ENCODE measurements at places on chromosomes 7 and 10. TPM values are rescaled to one million over a fixed set of nuclear protein-coding genes. Genes with fewer than 3 reads are reported as not detected.

DNA sequence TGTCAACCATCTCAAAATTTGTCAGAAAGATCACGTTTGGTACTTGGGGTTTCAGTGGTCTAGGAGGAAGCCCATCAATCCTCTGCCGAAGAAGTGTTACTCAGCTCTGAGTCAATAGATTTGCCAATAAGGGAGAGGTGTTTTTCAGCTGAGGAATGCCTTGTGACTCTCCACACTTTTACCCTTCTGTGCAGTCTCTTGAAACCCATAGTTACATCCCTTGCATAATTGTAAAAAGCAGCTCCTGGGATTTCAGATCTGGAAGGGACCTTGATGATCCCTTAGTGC is 47.5 kb downstream of the INSYN2A start:
- no peak for DNase-seq

DNA sequence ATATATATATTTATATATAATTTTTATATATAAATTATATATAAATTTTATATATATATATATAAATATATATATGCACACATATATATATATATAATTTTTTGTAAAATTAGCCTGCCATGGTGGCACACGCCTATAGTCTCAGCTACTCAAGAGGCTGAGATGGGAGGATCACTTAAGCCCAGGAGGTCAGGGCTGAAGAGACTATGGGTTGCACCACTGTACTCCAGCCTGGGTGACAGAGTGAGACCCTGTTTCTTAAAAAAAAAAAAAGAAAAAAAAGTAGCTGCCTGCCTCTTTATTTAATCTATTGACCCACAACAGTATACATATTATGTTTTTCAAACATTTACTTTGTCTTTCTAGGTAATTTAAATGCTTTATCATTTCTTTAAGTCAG is 19.2 kb downstream of the BCAP29 start:
- DNase-seq, result no peak

DNA sequence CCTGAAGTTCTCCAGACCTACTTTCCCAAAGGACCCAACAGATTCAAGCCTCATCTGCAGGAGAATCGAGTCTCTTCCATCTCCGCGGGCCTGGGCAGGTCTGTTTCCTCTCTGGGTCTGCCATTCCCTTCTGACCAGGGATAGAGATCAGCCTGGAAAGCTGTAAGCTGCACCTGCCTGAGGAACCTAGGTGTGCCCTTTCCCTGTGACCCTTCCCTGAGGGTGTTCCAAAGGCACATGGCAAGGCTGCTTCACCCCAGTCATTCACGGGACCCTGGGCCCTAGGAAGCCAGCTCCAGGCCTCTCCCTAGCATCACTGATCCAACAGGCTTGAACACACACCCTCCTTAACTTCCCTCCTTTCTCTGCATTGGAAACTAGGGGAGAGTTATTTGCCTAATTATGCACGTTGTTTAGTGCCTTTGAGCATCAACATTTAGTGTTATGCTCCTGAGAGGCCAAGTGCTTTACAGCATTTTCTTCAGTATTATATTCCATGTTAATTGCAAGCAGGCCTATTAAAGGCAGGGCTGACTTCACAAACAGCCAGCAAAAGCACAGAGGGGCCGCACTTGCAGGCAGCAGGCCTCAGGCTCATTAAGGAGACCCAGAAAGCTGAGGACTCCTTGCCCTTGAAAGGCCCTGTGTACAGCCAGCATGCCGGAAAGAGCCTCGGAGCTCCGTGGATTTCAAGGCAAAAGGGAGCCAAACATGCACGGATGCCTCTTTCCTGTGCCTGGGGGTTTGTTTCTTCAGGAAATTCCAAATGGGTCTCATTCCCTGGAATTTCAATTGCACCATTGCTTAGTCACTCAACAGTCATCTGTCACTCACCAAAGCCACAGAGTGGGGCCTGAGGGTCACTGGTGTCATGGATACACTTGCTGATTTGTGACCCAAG is 91.0 kb upstream of the FAM20C start:
- DNase-seq, result no peak

GRCh38 chr7:89200758-89201157 is 405.2 kb upstream of the TEX47 start:
- no peak for DNase-seq

DNA sequence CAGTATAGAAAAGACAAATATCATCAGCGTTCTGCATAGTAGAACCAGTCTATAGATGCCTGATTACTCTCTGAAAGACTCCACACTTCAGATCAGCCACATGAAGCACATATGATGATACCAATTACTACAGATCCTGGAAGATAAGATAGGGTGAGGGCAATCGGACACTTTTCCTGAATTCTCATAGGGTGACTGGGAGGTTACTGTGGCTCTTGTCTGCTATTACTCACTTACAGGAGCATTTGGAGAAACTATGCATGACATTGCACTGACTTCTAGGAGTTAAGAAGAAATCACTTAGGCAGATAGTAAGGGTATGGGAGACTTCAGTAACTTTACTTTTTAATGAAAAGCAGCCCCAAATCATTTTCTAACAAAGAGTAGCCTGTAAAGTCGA is 1140.9 kb downstream of the XPNPEP1 start:
- no peak for DNase-seq

GRCh38 chr7:25989140-25989705 is 162.8 kb upstream of the NFE2L3 start:
- DNase-seq, result no peak

DNA sequence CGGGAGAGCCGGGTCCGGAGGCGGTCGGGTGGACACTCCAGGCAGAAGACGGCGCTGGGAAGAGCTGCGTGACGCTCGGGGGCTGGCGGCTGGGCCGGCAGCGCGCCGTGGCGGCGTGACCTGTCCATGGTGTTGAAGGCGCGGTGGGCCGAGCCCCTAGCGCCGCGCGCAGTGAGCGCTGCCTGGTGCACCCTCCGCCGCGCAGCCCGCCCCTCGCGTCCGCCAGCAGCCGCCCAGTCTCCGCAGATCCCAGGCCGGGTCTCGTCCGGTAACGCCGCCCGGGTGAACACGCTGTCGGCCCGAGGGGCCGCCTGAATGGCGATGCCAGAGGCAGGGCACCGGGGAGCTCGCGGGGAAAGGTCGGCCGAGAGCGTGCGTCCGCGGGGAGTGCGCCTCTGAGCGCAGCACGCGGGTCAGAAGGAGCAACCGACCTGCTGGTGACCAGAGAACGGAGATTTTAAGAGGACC is 657 bp upstream of the TMEM178B start:
- DNase-seq, result peak; percentile 26

GNGT1 gene
- total RNA-seq, result not detected

OPN4 gene
- not detected for total RNA-seq

DNA sequence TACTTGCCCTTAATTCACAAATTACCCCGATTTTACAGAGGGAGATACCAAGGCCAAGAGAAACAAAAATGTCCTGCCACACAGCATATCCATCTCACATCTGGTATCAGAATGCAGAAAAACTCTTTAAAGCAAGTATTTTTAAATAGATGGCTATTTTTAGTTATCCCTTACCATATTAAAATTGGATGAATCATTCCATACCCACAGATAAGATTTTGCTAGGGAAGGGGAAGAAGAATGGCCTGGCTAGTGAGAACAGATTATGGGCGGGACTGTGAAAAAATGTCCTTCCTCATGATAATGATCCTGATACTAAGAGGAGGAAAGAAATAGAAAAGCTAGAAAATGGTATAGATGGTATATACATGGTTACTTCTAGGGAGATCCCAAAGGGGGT is 80.6 kb upstream of the GATAD1 start:
- no peak for DNase-seq

DNA sequence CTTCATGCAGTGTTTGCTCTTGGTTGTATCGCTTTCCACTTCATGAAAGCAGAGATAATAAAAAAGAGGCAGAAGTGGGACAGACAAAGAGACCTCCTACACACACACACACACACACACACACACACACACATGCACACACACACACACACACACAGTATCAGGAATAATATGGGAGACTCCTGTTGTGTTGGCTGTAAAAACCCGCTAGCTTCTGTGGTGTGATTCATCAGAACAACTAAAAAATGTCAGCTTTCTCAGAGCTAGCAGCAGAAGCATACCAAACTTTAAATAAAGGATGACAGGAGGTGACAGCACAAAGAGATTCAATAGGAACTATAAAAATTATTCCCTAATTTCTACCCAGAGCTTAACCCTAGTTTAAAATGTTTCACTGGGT is 148.2 kb upstream of the LRRTM3 start:
- no peak for DNase-seq

DNA sequence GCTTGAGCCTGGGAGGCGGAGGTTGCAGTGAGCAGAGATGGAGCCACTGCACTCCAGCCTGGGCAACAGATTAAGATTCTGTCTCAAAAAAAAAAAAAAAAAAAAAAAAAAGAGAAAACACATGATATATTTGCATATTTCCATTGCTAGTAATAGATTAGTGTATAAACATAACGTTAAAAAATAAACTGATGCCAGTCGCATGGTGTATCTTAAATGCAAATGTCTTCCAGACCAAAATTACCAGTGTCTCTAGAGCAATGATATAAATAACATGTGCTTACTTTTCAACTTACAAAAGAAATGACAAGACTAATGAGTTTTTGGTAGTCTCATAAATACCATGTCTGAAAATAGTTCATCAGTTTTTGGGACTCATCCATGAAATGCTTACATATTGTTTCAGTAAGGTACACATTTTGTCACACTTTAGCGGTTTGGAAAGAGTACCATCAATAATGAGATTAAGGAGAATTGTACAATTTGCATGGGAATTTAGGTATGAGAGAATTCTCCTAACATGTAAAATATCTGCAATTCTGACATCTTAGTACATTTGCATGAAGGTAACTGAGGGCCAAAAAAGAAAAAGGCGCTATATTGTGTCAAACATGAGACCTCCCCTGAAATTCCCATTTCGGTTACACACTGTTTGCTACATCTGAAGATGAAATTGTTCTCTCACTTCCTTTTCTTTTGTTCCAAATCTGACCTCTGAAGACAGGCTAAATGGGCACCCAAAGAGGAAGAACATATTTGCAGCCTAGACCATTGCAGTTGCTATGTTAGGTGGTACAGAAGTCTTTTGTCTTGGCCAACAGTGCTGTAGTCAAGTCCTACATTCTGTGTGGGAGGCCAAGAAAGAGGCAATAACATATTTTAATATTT is 51.5 kb upstream of the PIP4K2A start:
- no peak for DNase-seq

DNA sequence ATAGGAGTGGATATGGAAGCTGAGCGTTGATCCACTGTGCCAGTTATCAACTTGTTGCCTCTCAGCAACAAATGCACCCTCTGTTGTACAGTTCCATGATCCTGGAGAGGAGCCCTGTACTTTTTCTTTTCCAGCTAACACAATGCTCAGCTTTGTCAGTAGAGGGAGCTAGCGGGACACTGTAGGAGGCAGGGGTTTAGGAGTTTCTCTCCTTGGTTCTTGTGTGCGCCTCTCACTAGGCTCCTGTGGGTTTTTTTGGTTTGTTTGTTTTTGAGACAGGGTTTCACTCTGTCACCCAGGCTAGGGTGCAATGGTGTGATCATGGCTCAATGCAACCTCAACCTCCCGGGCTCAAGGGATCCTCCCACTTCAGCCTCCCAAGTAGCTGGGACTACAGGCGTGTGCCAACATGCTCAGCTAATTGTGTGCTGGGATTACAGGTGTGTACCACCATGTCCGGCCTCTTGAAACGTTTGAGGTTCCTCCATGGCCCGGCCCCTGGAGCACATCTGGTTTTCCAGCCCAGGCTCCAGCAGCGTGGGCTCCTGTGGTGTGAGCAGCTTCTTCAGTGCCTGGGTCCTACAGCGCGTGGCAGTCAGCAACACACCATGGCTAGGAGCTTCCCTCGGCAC is 12.0 kb upstream of the MARVELD1 start:
- peak; percentile 61 for DNase-seq

TRPV5 gene
- total RNA-seq, result not detected

ANKRD61 gene
- not detected for total RNA-seq

GRCh38 chr10:120131183-120131582 is 238.7 kb downstream of the SEC23IP start:
- peak; percentile 13 for DNase-seq

CEP55 gene
- total RNA-seq, result 45.0 TPM

- DNase-seq, result no peak
Observed at GRCh38 chr7:124818807-124819206, 53.2 kb upstream of the GPR37 start.

DNA sequence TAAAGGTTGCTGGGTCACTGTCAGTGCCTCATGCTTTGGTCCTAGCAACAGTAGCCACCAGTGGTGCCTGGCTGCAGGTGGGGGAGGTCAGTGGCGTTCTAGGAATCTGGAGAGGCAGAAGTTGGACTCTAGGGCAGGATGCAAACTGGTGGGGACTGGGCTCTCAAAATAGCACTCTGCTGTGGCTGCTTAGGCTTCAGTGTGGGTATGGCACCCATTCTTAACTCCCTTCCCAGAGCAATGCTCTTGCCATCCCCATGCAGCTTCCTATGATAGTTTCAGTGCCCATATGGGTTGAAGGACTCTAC is 330.8 kb downstream of the PCDH15 start:
- no peak for DNase-seq

- DNase-seq, result no peak
Observed at GRCh38 chr10:129884398-129885078, 79.5 kb downstream of the EBF3 start.

DNA sequence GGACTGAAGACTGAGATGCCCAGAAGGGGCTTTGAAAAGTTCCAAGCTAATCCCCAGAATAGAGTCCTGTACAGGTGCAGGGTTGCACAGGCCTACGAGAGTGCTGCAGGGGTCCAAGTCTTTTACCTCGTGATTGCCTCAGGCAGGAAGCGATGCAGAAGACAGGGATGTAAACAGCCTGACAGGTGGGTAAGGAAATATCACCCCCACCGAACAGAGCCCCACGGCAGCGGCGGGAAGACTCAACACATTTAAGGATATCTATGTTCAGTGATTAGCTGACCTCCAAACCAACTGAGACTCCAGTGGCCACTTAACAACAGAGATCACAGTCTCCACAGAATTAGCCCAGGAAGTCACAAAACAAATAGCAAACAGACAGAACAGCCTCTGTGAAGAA is 73.9 kb upstream of the VIPR2 start:
- no peak for DNase-seq

- peak; percentile 13 for DNase-seq
Observed at GRCh38 chr10:90319188-90319914, 538.5 kb downstream of the HTR7 start.

DNA sequence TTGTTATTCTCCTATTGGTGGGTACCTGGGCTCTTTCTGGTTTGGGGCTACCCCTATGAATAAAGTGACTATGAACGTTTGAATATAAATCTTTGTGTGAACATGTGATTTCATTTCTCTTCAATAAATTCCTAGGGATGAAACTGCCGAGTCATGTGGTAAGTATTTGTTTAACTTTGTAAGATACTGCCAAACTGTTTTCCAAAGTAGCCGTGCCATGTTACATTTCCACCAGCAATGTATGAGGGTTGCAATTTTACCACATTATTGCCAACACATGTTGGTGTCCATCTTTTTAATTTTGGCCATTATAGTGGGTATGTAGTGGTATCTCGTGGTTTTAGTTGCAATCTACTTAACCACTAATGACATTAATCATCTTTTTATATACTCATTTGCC is 94.7 kb downstream of the ZNRF2 start:
- DNase-seq, result no peak

LRMDA gene
- total RNA-seq, result not detected

- DNase-seq, result peak; percentile 71
Observed at GRCh38 chr10:21496343-21497176, 28.9 kb downstream of the SKIDA1 start.

- no peak for DNase-seq
Observed at GRCh38 chr7:24797270-24797669, 40.0 kb upstream of the GSDME start.

ATRNL1 gene
- not detected for total RNA-seq

GRCh38 chr7:134942690-134943466 is 43.4 kb upstream of the AGBL3 start:
- no peak for DNase-seq

GBX1 gene
- total RNA-seq, result not detected

CASD1 gene
- 17.0 TPM for total RNA-seq

GRCh38 chr7:24981171-24981951 is 1.4 kb upstream of the OSBPL3 start:
- peak; percentile 70 for DNase-seq

VWDE gene
- 1.7 TPM for total RNA-seq

All from activated CD8-positive, alpha-beta T cell treated with anti-CD3 and anti-CD28 coated beads for 36 hours (primary cell).